ENCODE measurements at places on chromosomes 1 and 21.
A peak's percentile ranks its signal among the peaks of the same experiment; 100 is the strongest.

GRCh38 chr1:75174031-75174760, 40.0 kb downstream of the LHX8 start:
- DNase-seq = no peak

DNA sequence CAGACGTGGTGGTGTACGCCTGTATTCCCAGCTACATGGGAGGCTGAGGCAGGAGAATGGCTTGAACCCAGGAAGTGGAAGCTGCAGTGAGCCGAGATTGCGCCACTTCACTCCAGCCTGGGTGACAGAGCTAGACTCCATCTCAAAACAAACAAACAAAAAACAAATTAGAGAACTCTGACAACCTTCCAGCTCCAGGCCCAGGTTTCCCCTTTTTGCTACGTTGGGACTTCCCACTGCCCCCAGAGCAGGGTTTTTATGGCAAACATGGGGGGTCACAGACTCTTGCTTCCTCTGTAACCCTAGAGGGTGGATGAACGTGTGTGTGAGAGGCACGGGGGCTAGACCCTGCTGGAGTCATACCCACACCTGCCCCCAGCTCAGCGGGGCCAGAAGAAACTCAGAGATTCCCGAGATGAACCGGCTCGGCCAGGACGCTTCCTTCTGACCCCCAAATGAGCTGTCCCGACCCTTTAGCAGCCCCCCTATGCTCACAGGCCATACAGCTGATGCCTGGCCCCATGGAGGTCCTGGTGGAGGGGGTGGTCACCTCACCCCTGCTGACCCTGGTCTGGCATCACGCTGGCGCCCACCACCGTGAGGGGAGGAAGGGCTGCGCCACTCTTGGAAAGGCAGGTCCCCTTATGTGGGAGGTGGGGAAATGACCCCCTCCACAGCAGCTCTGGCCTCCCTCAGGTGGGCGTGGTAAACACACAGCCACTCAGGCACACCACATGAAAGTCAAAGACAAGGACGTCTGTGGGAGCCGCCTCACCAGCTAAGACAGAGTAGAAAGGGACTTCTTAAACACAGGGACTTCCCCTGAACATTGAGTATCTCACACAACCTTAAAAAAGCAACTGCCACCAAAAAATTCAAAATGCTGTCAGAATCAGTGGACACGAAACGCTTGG, 7.1 kb downstream of the GPR157 start:
- DNase-seq = no peak

- no peak for DNase-seq
Measured at GRCh38 chr1:11875094-11875493, 16.3 kb upstream of the NPPB start.

DNA sequence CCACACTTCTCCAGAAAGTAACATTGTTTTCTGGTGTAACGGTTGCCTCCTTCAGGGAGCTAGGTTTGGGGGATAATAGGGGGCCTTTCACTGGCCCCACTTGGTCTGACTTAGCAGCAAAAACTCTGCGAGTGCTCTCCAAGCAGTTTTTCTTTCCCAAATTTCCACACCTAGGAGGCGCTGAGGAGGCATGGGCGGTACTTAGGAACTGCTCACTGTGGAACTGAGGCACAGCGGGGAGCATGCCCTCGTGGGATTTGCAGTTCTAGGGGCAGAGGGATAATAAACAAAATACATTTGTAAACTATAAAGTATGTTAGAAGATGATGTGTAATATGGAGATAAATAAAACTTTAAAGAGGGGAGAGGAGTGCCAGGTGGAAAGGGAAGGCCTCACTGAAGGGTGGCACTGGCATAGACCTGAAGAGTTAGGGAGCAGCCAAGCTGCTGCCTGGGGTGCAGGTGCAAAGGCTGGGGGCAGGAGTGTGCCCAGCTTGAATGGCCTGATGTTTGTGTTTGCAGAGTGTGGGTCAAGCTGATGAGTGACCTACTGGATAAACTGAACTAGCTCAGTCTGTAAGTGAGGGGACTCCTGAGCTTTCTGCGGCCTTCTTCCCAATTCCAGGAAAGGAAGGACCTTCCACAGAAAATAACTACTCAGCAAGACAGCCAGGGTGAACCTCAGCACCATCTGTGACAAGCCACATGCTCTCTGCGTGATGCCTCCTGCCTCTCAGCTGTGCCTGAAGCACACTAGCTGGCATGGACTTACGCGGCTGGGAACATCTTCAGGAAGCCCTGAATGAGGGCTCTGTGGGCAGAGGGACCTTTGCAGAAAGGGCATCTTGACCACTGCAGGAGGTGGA, 1.9 kb downstream of the EPHX1 start:
- DNase-seq = no peak

DNA sequence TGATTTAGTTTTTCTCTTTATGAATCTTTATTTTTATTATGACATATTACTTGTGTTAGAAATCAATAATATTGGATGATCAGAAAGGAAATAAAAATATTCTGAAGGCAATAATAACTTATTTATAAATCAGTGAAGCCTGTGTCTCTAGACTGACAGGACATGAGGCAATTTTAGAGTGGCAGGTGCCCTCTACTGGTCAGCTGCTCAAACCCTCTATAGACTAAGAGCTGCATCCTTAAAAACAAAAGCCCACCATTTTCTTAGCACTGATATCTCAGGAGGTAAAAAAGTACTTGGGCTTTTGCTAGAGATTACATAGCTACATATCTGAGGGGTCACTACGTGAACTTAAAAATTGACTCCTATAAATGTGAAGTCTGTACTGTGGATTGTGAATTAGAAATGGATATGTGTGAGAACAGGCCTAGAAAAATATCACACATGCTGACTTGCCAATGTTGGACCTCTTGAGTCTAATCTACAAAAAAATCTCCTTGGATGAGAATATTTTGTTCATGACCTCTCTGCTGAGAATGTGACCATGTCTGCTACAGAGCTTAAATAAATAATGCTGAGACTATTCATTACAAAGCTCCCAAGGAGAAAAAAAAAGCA, 597.9 kb upstream of the ADAMTS5 start:
- no peak for DNase-seq

DNA sequence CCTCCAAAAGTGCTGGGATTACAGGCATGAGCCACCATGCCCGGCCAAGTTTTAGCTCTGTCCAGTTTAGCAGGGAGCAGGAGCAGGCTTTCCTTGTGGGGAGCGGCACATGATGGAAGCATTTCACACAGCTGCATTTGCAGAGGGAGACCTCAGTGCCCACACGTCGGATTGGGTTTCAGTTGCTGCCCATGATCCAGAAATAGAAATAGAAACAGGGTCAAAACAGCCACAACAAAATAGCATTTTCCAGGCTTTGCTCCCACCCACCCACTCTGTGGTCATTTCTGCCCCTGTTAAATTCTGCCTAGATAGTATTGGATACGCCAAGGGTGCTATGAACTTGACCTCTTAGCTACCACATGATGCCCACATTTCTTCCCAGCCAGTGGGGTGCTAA, 128.4 kb downstream of the CNIH3 start:
- no peak for DNase-seq

DNA sequence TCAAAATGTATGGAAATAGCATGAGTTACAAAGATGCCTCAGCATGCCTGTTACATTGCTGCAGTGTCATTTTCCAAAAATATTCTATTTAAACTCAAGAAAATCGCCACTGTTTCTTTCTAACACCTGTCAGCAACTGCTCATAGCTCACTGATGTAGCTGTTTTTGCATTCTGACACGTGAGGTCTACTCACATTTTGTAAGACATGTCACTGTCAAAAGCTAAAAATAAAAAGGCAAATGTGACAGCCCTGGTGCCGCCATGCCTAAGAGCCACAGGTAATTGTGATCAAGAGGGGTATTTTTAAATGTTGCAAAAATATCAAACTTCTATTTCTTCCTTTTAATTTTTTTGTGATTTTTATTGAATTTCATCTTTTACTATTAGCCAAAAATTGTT, 556.2 kb upstream of the TMPRSS15 start:
- DNase-seq = no peak

- DNase-seq = peak; percentile 77
Measured at GRCh38 chr1:240194120-240194519, 102.4 kb downstream of the FMN2 start.

- no peak for DNase-seq
Measured at GRCh38 chr1:17403081-17403480, 31.1 kb downstream of the PADI6 start.

- no peak for DNase-seq
Measured at GRCh38 chr21:35138665-35139381, 89.7 kb upstream of the RUNX1 start.

DNA sequence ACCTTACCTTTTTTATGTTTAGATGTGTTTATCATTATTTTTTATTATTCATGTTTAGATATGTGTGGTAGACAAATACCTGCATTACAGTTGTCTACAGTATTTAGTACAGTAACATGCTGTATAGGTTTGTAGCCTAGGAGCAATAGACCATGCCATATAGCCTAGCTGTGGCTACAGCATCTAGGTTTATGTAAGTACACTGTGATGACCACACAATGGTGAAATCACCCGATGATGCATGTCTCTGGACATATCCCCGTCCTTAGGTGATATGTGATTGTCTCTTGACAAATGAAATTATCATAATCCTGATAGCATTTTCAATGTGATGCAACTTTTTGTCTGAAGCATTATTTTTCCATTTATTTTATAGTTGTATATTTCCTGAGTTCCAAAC, 121.2 kb downstream of the DISP1 start:
- DNase-seq = no peak

GRCh38 chr1:201758499-201759050, 70.4 kb upstream of the IPO9 start:
- DNase-seq = no peak

GRCh38 chr1:228488125-228488817, 1.1 kb downstream of the RNF187 start:
- no peak for DNase-seq

DNA sequence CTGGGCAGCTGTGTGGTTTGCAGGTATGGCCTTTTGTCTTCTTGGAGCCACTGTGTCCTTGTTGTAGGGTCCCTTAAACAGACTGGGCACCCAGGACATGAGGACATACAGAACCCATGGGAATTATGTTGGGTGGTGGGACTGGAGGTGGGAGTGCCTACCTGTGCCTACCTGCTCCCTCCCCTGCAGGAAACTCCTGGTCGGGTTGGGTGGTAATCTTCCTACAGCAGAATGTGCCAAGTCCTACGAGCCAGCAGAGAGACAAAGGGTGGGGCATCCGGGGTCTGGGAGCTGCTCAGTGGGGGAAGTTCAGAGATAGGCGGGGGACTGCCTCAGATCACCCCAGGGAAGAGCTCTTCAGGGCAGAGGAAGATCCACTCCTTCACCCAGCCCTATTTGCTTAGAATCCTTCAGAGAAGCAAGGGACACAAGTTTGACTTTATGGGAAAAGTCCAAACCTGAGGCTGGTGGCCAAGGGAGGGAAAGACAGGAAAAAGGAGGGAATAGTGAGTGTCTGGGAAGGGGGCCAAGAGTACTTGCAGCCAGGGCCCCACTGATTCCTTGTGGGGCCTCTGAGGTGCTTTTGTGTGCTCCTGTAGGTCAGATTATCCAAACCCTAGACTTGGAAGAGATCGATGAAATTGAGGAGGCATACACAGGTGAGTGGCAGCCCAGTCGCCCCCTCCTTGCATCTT, 58.3 kb downstream of the KIF21B start:
- DNase-seq = no peak

DNA sequence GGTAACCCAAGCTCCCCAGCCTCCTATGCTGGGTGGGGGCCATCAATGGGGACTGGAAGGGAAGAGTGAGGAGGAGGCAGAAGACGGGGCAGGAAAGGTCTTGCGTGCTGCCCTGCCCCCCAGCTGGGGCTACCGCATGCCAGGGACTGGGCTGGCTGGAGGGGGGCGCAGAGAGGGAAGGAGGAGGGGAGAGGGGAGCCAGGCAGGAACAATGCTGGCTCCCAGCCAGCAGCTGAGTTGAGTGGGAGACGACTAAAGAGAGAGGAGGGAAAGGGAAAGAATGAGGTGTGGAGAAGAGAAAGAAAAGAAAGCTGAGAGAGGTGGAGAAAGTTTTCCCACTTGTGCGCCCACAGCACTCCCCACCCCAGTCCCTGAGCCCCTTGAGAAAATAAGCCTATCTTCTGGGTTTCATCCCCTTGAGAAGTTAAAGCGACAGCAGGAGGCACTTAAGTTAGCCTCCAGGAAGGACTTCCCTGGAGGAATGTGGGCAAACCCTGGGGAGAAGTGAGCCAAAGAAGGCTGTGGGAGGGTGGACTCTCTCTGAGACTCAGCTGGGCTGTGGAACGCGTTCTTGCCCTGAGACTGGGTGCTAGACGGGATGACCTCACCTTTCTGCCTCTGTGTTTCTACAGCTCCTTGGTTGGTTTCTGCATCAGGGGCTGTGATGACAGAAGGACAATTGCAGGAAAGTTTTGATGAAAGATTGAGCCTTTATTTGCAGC, 12.9 kb upstream of the NES start:
- no peak for DNase-seq

DNA sequence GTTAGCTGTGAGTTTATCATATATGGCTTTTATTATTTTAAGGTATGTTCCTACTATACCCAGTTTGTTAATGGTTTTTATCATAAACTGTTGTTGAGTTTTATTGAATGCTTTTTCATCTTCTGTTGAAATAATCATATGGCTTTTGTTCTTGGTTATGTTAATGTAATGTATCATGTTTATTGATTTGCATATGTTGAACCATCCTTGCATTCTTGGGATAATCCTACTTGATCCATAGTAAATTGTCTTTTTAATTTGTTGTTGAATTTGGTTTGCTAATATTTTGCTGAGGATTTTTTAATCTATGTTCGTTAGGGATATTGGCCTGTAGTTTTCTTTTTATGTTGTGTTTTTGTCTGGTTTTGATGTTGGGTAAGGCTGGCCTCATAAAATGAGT, 185.6 kb downstream of the PAPPA2 start:
- DNase-seq = no peak

- DNase-seq = no peak
Measured at GRCh38 chr1:10059342-10059718, 26.6 kb downstream of the UBE4B start.

GRCh38 chr1:209430107-209430506, 153.4 kb upstream of the CAMK1G start:
- no peak for DNase-seq

- DNase-seq = peak; percentile 62
Measured at GRCh38 chr1:71522721-71523120, 441.9 kb upstream of the ZRANB2 start.

GRCh38 chr1:61955261-61955660, 213.0 kb downstream of the PATJ start:
- DNase-seq = no peak

- DNase-seq = no peak
Measured at GRCh38 chr1:234543442-234544086, 64.6 kb upstream of the TARBP1 start.

GRCh38 chr1:206808615-206809014, 36.3 kb upstream of the IL10 start:
- no peak for DNase-seq

DNA sequence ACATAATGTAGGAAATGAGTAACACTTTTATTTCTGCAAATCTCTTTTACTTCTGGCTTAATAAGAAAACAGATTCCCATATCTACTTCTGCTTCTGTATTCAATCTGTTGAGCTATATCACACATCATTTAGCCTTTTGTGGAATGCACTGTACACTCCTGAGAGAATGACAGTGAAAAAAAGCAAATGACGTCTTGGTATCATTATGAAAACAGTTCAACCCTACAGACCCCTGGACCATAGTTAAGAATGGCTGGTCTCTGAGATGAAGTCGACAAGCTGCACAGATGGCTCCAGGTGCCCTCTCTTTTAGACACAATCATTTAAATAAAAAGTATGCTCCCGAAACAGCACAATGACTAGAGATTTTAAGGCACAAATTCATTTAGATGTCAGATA, 247.0 kb downstream of the RERE start:
- no peak for DNase-seq

GRCh38 chr21:14991957-14992356, 72.8 kb downstream of the NRIP1 start:
- DNase-seq = no peak
